ENCODE measurements at places on chromosomes 4 and X. TPM values are rescaled to one million over a fixed set of nuclear protein-coding genes. Genes with fewer than 3 reads are reported as not detected.

The PNMA6F gene
- 0.02 TPM for total RNA-seq

The FGD1 gene
- 6.0 TPM for total RNA-seq

The RUFY3 gene
- 9.2 TPM for total RNA-seq

The SLC9B1 gene
- not detected for total RNA-seq

The PTCHD1 gene
- total RNA-seq, result not detected

The HSD17B13 gene
- 0.05 TPM for total RNA-seq

The LPAR4 gene
- not detected for total RNA-seq

The DCAF12L1 gene
- not detected for total RNA-seq

The LONRF3 gene
- total RNA-seq, result 3.4 TPM

The APOO gene
- 30.9 TPM for total RNA-seq

The MAOA gene
- total RNA-seq, result 0.86 TPM

The CENPI gene
- 9.9 TPM for total RNA-seq

The RPL34 gene
- total RNA-seq, result 775 TPM

The TMEM35A gene
- total RNA-seq, result not detected

The F9 gene
- not detected for total RNA-seq

The PLK4 gene
- total RNA-seq, result 13.2 TPM

The ATOH1 gene
- not detected for total RNA-seq

The GCNA gene
- total RNA-seq, result 1.9 TPM

The CYSLTR1 gene
- total RNA-seq, result not detected

The CPLX1 gene
- 0.61 TPM for total RNA-seq

The UGT2B7 gene
- 0.35 TPM for total RNA-seq

The SHISA3 gene
- not detected for total RNA-seq

The KLF8 gene
- 0.02 TPM for total RNA-seq

The ATP2B3 gene
- 0.31 TPM for total RNA-seq

The SPON2 gene
- 0.39 TPM for total RNA-seq

The OCRL gene
- 18.9 TPM for total RNA-seq
